ENCODE measurements at places on chromosomes 5 and 9.

DNA sequence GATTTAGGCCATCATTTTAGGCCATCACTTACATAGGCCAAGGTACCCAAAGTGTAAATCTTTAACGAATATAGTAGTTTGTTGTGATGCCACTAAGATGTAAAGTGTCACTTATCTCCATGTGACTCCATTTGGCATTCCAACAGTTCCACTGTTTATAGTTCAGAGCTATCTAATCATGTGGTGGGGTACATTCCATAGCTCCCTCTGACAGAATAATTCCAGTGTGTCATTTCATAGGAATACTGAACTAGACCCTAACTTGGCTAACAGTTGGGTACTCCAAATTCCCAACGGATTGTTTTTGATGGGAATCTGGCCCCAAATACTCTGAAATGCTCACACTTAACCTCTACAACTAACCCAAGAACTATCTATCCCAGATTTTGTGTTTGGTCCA lies 76.7 kb upstream of the FST start:
- no peak for DNase-seq

- DNase-seq, result no peak
Observed at GRCh38 chr9:9746826-9747225, 866.0 kb downstream of the PTPRD start.

DNA sequence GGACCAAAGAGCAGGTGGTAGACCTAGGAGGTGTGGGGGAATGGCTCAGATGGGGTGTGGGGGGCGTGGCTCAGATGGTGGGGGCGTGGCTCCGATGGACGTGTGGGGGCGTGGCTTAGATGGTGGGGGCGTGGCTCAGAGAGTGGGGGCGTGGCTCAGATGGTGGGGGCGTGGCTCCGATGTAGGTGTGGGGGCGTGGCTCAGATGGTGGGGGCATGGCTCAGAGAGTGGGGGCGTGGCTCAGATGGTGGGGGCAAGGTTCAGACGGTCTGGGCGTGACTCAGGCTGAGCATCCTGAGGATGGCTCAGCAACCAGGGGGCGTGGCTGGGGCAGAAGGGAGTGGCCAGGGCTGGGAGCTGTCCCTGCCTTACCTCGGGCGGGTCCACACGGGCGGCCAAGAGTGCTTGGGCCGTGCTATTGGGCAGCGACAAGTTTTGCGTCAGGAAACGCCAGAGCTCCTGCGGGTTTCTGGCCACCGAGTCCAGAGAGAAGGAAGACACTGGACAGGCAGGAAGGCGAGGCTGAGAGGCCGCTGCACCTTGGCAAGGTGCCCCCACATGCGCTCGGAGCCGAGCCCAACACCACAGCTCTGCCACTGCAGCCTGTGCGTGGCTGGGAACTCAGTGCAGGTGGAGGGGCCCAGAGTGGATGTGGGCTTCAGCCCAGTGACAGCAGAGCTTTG lies 5.9 kb downstream of the ABCA2 start:
- DNase-seq, result peak; percentile 41

DNA sequence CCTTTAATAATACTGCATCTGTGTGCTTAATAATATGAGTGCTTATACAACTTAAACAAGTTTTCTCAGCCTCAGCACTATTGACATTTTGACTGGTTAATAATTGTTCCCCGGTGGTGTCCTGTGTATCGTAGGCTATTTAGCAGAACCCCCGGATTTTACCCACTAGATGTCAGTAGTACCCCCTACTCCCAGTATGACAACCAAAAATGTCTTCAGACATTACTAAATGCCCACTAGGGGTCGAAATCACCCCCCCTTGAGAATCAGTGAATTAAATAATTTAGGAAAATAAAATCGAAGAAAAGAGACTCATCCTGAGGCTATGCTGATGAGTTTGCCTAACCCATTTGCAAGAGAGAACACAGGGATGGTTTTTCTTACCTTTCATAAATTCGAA lies 166.3 kb downstream of the ATP10B start:
- peak; percentile 17 for DNase-seq

DNA sequence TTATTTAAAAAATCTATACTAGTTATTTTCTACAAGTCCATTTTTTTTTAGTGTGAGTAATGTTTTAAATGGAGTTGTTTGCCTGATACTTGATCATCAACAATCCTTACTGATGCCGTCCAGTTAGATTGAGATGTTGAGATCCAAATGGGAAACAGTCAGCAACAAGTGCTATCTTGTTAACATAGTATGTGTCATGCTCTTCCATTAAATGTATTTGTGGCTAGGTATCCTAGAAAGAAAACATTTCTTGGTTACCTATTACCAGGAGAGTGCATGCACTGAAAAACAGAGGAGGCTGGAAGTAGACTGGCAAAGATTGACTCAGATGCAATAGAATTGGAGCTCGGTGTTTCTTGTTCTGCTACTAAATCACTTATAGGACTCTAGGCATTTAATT lies 123.4 kb upstream of the MAN2A1 start:
- no peak for DNase-seq

GRCh38 chr9:83489961-83490360 lies 48.2 kb downstream of the FRMD3 start:
- DNase-seq, result no peak

DNA sequence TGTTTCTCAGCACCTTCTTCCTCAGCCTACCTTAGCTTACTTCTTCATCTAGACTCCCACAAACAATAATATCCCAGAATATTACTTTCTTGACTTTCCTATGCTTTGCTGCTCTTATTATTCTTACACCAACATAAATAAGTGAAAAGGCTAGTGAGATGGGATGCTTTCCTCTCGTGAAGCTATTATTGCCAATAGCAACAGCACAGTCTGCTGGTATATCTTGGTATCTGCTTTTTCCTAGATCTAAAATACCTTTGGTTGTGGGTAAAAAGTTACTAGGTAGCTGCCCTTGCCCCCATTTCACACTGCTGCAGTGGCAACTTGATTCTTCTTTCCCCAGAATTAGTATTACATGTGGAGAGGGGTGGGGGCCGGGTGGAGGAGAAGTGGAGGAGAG lies 26.1 kb upstream of the GLIPR2 start:
- no peak for DNase-seq

DNA sequence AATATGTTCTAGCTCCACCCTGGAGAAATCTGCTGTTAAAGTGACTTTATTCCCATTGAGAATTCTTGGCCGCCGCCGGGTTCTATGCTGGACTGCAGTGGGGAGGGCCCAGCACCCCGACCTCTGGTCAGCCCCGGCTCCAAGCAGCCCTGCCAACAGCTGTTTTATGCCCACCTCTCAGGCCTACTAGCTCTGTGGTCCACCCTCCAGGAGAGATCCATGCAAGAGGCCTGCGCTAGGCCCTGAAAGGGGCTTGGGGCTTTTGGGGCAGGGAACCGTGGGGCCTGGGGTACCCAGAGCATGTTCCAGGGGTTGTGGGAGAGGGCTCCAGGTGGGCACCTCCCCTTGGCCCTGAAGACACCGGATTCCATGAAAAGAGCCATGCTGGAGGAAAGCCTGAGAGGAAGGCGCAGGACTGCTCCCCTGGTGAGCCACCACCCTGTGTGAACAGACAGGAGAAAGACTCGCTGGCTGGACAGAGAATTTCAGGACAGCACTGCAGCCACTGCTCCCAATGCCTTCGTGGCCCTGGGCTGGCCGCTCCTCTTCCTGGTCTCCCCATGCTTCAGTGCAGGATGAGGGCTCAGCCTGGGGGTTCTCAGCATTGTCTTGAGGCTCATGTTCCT lies 44.6 kb upstream of the RUFY1 start:
- no peak for DNase-seq

- no peak for DNase-seq
Observed at GRCh38 chr5:163506095-163506457, 657 bp downstream of the MAT2B start.

DNA sequence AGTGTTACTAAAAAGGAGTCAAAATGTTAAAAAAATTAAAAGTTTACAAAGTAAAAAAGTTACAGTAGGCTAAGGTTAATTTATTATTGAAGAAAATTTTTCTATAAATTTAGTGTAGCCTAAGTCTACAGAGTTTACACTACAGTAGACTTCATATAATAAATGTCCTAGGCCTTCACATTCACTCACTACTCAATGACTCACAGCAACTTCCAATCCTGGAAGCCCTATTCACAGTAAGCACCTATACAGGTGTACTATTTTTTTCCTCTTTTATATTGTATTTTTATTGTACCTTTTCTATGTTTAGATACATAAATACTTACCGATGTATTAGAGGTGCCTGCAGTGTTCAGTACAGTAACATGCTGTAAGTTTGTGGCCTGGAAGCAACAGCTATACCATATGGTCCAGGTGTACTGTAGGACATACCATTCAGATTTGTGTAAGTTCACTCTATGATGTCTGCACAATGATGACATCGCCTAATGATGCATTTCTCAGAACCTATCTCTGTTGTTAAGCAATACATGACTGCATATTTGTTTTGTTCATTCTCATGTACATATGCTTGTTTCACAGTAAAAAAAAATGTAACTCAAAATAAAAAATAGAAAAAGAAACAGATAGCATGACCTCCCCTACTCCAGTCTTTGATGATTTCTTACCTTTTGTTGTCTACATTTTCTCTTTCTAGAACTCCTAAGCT lies 64.7 kb downstream of the NR3C1 start:
- no peak for DNase-seq

DNA sequence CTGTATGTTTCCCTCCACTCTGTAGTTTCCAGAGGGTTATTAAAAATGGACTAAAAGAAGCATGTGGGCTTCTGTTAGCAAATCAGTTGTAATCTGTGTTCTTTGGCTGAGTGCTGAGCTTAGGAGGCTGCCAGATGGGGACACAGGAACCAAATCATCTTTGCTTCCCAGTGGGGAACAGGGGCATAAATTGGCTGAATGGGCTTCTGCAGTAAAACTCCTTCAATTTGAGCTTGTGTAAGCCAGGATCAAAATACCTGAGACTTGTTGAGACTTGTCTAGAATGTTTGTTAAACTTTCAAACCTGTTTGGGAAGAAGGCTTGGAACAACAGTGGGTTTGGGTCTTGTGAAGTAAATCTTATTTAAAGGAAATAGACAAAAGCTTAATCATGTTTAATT lies 32.2 kb upstream of the TNFAIP8 start:
- DNase-seq, result peak; percentile 88

DNA sequence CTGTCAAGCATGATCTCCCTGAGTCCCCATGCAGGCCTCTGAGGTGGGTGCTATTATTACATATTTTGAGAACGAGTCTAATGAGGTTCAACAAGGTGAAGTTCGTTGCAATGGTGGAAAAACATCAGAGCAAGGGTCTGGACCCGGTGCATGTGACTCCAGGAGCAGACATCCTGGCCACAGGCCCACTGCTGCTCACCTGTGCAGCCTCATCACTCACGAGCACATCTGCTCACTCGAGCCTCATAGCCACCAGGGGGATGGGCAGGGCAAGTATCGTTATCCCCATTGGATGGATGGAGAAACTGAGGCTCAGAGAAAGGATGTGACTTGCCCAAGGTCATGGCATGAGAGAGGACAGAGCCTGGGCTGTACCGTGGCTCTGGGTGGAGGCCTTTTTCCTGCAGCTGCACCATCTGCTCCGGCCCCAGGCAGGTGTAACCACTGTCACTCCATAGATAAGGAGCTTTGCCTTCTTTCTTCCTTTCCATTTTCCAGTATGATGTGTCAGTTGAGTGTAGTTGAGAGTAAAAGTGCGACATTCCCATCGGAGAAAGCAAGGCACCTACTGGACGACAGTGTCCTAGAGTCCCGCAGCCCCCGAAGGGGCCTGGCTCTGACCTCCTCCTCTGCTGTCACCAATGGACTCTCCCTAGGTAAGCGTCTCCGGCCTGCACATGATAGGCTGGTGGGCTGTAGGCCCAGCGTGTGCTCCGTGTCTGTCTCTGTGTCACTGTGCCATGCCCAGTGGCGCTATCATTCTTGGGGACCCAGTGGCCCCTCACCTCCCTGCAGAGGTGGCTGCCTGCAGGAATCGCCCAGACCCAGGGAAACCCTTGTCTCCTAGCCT lies 68.4 kb upstream of the GARNL3 start:
- DNase-seq, result no peak

Data from NCI-H748 treated with DMSO at 0.1 percent for 48 hours (cell line).